ENCODE measurements at places on chromosomes 3 and 15.

GRCh38 chr3:49930922-49931321 lies 1.3 kb upstream of the MON1A start:
- no peak for DNase-seq

DNA sequence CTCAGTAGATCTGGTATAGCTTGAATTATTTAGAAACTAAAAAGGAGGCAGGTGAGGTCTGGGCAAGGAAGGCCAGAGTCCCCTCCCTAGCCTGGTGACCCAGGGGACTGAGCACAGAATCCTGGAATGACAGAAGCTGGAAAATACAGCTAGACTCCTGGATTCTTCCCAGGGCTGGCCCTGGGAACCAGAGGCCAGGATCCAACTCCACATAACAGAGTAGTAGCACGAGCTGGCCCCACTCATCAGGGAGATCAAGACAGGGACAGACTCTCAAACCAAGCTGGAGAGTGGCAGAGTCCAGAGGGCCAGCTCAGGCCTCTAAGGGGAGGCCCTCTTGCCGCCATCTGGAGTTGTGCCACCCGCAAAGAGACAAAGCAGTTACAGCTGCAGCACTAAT lies 10.7 kb downstream of the VIPR1 start:
- no peak for DNase-seq

DNA sequence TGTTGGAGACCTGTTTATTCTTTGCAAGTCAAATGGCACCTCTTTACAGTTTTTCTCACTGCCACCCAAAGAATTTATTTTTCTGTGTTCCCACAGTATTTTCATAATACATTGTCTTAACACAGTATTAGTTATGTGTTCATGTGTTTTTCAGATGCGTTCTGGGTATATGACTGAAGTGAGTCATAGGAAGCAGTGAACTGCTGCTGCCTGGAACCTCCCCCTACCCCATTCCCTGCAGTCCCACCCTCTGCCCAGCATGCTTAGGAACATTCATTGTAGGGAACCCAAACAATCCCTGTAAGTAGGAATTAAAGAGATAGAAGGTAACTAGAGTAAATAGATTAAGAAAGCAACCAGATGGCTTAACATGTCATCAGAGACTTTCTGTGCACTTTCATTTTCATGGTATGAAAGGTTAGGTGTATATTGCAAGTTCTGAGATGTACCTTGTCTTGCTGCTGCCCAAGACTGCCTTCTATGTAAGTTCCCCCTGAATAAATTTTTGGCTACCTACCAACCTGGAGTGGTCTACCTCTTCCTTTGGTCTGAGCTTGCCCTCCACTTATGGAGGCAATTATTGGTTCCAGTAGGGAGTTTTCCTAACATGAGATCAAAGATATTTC lies 21.9 kb upstream of the SQOR start:
- DNase-seq: no peak

DNA sequence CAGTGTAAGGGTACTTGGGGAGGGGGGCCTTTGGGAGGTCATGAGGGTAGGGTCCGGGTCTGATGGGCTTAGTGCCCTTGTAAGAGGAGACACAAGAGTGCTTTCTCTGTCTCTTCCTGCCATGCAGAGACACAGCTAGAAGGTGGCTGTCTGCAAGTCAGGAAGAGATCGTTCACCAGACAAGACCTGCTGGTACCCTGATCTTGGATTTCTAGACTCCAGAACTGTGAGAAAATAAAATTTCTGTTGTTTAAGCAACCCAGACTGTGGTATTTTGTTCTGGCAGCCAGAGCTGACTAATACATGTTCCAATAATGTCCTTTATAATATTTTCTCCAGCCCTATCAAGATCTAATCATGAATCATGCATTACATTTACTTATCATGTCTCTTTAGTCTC lies 130.0 kb upstream of the VEPH1 start:
- no peak for DNase-seq

- DNase-seq: no peak
Measured at GRCh38 chr3:46709721-46710120, 7.9 kb downstream of the PRSS50 start.

DNA sequence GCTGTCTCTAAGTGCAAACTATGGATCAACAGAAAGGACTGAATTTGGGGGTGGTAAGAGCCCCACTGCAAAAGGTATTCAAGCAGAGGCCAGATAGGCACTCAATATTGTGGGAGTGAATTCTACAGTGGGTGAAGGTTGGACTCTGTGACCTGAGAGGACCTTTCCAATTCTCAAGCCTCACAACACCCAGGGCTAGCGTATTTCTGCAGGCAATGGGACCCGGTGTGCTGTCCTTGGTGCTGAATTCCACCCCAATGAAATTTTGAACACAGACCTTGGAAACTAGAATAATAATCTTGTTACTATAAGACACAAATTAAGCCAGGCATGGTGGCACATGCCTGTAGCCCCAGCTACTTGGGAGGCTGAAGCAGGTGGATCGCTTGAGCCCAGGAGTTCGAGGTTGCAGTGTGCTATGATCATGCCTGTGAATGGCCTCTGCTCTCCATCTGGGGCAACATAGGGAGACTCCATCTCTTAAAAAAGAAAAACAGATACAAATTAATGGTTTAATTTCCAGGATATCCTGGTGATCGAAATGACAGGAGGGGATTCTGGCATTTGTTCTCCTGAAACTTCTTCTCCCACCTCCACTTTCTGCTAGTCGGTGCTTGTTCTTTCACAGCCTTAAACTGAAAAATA lies 135.4 kb downstream of the RAB11A start:
- DNase-seq: no peak

GRCh38 chr3:183131735-183132134 lies 30.8 kb downstream of the LAMP3 start:
- DNase-seq: no peak

DNA sequence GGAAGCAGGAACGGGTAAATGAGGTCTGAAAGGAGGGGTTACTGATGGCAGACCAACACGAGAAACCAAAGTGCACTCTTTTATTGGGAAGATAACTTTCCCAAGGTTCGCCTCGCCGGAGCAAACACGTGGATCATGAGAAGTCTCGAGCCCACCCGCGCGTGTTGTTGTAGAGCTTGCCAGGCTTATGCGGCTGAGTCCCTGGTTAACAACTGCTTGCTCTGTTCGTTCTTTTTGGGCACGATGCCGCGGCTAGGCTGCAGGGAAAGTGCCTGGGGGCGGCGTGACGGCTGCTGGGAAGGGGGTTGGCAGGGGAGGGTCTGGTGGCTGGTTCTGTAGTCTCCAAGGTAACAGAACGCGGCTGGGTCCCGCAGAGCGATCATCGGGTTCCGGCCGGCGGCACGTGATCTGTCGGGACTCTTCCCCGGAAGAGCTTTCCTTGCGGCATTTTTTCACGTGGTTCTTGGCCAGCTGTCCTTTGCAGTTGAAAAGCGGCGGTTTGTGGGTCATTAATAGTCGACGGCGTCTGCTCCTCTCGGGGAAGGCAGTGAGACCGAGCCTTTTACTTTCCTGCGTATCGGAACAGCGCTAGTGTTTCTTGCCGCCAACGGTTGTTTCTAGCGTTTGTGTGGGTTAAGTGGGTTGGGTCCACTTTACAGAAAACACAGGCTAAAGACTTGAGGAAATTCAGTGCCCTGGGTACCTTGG lies 1.5 kb downstream of the MGA start:
- peak; percentile 76 for DNase-seq

DNA sequence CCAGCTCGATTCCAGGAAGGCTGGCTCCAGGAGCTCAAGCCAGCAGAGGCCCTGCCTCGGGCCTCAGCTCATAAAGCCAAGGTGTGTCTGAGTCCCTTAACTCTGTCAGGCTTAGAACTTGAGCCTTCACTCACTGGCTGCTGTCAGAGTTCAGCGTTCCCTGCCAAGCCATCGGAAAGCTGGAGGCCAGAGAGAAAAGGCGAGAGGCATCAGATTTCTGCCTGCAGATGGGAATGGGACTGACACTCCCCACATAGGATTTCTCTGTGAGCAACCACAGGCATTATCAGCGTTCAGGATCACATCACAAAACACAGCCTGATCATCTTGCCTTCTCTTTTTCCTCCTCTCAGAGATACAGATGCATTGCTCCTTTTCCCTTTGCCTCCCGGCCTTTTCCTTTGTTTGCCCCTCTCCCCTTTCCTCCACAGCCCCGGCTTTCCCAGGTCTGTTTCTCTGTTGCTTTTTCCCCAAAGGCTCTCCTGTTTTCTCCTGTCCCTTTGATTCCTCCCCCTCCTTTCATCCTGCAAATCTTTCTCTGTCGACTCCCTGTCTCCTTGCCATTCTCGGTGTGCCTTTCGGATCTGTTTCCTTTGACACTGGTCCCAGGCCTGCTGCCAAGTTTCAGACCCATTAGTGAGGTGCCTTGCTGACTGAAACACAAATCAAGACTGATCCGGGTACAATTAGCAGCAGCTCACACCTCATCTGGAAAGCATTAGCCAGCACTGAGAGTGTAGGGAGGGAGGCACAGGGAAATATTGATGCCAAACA lies 44.5 kb upstream of the BOC start:
- DNase-seq: no peak

- DNase-seq: peak; percentile 4
Measured at GRCh38 chr3:31105438-31106077, 211.1 kb upstream of the GADL1 start.

- DNase-seq: no peak
Measured at GRCh38 chr15:49372366-49372765, 50.7 kb upstream of the FGF7 start.

Measured in CD14-positive monocyte (primary cell).